ENCODE measurements at places on chromosomes 6 and 20.

- no peak for DNase-seq
These were observed 3.5 kb downstream of the MCUR1 start for GRCh38 chr6:13810688-13811446.

DNA sequence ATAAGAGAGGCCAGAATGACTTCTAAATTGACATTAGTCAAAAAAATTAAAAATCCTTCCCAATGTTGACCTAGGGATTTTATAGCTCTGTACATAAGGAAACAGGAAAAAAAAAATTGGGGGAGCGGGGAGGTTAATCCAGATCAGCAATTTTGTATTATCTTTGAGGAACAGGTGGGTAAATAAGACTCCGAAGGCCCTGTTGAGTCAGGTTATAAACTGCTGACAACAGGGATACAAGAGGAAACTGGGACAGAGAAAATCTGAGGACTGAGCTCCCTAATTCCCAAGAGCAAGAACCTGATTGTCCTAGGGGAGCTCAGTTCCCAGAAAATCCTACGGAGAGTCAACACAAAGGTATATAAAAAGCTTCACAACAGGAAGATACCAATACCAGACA, 26.8 kb upstream of the CRIP3 start:
- no peak for DNase-seq

- DNase-seq, result peak; percentile 79
These were observed 9.0 kb downstream of the SFT2D1 start for GRCh38 chr6:166333172-166333995.

- DNase-seq, result no peak
These were observed 71.2 kb downstream of the ASXL1 start for GRCh38 chr20:32429343-32429742.

- DNase-seq, result peak; percentile 39
These were observed 19.6 kb downstream of the TTPAL start for GRCh38 chr20:44495257-44495656.

- no peak for DNase-seq
These were observed 80.2 kb downstream of the GRM4 start for GRCh38 chr6:34065466-34066217.

GRCh38 chr20:32585586-32586127, 524 bp upstream of the NOL4L start:
- no peak for DNase-seq

DNA sequence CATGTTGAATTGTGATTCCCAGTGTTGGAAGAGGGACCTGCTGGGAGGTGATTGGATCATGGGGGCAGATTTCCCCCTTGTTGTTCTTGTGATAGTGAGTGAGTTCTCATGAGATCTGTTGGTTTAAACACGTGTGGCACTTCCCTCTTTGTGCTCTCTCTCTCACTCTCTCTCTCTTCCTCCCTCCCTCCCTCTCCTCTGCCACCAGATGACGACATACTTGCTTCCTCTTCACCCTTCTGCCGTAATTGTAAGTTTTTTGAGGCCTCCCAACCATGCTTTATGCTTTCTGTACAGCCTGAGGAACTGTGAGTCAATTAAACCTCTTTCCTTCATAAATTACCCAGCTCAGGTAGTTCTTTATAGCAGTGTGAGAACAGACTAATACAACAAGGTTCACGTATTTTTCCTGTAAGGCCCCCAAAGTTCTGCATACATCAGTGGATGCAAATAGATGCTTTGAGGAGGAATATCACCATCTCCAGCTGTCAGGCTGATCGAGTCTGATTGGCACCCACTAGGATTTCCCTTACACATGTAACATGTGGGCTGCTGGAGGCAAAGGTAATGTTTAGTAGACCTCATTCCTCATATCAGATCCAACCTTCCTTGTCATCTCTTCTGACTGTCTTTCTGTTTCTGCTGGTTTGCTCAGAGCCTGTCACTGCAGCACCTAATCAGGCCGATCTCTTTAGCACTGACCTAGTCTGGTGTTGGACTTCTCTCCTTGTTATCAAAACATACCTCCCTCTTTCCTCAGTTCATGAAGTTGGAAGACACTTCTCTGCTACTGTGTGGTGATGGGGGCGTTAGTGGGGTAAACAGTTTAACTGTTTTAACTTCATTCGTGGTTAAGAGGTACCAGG, 54.3 kb upstream of the BACH2 start:
- DNase-seq, result peak; percentile 94

- peak; percentile 85 for DNase-seq
These were observed 17.9 kb downstream of the ABHD12 start for GRCh38 chr20:25372584-25373336.

- peak; percentile 10 for DNase-seq
These were observed 126.3 kb downstream of the KIF16B start for GRCh38 chr20:16446991-16447390.

- no peak for DNase-seq
These were observed 61.9 kb upstream of the OPRM1 start for GRCh38 chr6:153976921-153977693.

GRCh38 chr20:45993197-45993951, 15.3 kb upstream of the MMP9 start:
- peak; percentile 90 for DNase-seq

DNA sequence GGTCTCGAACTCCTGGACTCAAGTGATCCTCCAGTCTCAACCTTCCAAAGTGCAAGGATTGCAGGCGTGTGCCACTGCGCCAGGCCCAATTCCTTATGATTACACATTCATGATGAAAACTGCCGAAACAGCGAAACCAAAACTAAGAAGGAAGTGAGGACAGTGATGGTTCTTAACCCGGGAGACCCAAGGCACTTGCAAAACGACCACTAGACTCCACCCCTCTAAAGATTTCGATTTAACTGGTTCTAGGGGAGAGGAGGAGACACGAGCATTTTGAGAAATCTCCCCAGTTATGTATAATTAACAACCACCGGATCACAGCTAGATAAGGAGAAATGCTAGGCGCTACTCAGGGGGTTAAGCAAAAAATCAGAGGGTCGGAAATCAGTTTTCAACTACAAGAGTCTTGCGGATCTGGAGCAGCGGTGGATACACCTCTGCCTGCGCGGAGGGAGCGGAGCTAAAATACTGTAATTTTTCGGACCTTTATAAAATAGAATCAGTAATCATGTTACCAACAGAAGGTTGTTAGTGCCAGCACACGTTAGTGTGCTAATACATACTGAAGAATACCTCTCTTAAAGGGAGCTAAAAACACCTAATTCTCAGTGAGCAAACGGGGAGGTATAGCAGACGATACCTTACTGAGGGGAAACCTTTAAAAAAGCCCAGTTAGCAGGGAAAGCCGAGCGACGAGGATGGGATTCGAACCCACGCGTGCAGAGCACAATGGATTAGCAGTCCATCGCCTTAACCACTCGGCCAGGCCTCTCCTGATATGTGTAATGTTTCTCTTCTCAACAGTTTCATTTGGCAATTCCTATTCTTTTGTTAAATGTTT, 60.0 kb upstream of the BTN3A2 start:
- DNase-seq, result peak; percentile 95

DNA sequence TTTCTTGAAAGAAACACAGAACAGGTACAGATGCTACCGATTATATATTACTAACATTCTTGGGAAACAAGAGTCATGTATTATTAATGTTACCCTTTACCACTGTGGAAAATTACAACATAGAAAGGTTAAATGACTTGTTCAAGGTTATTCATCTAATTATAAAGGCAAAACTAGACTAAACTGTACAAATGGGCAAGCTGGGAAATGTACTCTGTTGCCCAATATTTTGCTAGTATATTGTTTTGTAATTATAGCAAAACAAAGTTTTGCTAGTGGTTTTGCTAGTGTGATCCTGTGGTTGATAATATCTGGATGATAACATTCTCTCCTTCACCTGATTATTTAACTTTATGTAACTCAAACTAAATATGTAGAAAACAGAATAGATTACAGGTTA, 96.5 kb downstream of the TINAG start:
- DNase-seq, result no peak

DNA sequence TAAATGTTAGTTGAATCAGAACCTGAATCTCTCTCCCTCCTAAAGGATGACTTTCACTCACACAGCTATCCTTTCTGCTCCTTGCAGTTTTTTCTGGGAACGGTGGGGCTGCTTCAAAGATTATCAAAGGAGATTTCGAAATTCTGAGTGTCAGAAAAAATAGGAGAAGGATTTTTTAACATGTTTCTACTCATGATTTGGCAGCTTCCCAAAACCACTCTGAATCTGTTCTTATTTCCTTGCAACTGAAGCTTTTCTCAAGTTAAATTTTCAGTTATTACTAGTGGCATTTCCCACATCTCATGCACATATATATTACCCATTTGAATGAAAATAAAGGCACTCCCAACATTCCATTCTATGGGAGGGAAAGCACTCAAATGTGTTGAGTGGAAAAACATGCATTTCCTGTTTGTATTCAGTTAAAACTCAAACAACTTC, 123.6 kb downstream of the LCA5 start:
- DNase-seq, result peak; percentile 3

DNA sequence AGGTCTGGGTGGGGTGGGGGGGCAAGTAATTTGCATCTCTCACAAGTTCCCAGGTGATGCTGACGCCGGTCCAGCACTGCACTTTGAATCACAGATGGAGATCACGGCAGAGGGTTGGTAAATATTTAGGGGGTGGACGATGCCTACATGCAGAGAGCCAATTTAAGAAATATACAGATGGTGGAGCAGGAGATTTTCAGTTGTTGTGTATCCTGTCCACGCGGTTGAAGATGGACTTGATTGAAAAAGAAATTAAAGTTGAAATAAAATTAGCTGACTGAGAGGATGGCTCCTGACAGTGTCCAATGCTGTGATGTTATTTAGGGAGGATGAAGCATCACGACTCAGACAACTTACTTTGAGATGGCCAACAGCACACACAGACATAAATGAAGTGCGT, 74.6 kb downstream of the PHACTR3 start:
- DNase-seq, result no peak

DNA sequence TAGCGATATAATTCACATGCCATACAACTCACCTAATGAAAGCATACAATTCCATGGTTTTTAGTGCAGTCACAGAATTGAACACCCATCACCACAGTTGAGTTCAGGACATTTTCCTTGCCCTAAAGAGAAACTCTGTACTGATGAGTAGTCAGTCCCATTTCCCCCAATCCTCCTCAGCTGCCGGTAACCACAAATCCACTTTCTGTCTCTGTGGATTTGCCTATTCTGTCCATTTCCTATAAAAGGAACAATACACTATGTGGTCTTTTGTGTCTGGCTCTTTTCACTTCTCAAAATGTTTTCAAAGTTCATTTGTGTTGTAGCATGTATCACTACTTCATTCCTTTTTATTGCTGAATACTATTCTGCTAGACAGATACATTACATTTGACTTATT, 67.9 kb upstream of the TGM3 start:
- peak; percentile 90 for DNase-seq

- no peak for DNase-seq
These were observed 253.0 kb downstream of the NKAIN2 start for GRCh38 chr6:124056407-124057334.

GRCh38 chr6:150314230-150315188, 54.3 kb upstream of the IYD start:
- DNase-seq, result no peak

DNA sequence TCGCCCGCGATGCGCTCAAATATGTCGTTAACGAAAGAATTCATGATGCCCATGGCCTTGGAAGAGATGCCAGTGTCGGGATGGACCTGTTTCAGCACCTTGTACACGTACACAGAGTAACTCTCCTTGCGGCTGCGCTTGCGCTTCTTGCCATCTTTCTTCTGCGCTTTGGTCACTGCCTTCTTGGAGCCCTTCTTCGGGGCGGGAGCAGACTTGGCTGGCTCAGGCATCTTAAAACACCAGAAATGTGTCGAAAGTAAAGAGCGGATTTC, 36.4 kb downstream of the HFE start:
- DNase-seq, result no peak

- no peak for DNase-seq
These were observed 134.7 kb downstream of the AIG1 start for GRCh38 chr6:143195349-143195845.

GRCh38 chr6:83767033-83767432, 58.1 kb upstream of the SNAP91 start:
- DNase-seq, result peak; percentile 88

- DNase-seq, result no peak
These were observed 98.4 kb upstream of the PRSS16 start for GRCh38 chr6:27149150-27149549.
